ENCODE measurements at places on chromosomes 1 and 21.

DNA sequence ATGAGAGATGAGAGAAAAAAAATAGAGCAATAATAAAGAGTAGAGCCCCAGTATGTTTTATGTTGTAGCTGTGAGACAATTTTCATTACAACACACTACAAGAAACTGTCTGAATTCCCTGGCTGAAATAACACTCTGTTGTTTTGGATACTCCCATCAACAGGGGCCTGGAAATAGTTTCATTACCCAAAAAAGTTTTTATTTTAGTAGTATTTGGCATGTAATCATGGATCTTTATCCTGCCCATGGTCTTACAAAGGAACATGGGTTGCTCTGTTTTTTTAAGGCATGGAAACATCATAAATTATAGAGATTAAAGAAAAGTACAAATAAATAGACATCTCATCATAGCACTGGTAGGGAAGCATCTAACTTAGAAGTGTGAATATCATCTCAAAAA lies 56.3 kb downstream of the GNG12 start:
- DNase-seq = no peak

- DNase-seq = no peak
Measured at GRCh38 chr1:186139115-186139514, 235.9 kb downstream of the TPR start.

DNA sequence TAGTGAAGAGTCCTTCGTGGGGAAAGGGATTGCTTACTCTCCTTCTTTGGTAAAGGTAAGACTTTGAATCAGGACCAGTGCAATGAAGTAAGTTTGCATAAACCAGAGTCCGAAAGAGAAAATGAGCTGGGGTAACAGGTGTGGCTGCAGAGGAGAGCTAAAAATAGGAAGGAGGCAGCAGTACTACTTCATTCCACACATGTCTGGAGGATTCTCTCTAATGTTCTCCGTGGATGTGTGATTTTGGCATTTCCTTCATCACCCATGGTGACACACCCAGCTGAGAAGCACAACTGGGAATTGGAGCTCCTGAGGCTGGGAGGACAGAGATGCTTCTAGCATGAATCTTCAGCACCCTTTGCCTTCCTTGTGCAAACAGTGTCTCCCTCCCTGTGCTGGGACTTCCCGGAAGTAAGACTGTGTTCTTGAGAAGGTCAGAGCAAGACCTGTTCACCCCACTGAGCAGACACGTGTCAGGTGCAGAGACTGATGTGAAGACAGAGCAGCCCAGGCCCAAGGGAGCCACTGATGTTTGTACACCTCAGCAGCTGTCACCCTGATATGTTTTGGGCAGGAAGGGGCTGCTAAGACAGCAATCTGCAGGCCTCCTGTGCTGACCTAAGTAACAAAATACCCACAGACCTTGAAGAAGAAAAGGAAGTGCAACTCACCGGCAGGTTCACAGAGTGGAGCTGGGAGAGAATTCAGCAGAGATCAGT lies 13.3 kb downstream of the FCRL1 start:
- DNase-seq = no peak

- DNase-seq = no peak
Measured at GRCh38 chr1:19040010-19040680, 83.7 kb upstream of the IFFO2 start.

GRCh38 chr1:11301601-11302000 lies 28.6 kb downstream of the UBIAD1 start:
- DNase-seq = no peak

DNA sequence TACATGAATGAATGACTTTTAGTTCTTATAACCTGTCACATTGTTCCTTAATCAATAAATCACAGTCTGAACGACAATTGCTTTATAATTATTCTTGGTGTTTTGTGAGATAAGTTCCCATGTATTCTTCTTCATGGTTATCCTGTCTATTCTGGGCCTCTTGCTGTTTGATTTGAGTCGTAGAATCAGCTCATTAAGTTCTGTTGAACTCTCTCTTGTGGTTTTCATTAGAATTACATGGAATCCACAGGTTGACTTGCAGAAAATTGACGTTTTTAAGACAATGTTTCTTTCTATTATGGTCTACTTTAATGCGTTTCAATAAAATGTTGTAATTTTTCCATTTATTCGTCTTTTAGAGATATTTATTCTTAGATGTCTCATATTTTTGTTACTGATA lies 4.0 kb upstream of the LCE1A start:
- no peak for DNase-seq

- DNase-seq = no peak
Measured at GRCh38 chr1:159897962-159898361, 2.0 kb downstream of the CFAP45 start.

DNA sequence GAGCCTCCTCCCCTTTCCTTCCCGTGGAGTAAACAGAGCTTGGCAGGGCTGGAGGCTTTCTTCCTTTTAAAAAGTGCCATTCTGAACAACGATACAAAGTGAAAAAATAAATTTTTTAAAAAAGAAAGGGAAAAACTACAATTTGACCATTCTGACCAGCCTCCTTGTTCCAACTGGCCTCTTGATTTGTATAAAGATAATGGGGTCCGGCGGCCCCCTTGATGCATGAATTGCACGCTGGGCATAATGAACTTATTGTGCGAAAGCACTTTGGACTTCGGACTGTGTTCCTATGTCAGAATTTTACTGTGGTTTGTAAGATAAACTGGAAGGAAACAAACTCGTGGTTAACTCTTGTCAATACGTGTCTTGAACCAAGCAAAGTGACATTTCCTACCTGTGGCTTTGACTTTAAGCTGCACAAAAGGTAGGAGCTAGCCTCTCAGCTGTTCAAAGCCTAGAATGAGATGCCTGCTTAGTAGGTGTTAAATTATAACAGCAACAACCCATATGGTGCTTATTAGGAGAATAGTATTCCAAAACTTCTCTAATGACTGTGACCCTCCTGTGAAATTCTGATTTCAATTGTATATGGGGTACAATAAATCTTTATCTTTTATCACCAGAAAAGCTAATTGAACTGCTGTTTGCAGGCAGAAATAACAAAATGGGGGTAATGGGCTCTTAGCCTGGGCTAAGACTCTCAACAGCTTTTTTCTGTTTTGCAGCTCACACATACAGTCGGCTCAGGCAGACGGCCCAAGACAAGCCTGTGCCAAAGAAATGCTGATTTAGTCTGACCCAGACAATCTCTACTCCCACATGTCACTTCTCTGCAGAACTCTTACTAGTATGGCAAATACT lies 9.3 kb downstream of the IRF2BP2 start:
- no peak for DNase-seq

GRCh38 chr1:234690872-234691271 lies 80.9 kb upstream of the IRF2BP2 start:
- no peak for DNase-seq

DNA sequence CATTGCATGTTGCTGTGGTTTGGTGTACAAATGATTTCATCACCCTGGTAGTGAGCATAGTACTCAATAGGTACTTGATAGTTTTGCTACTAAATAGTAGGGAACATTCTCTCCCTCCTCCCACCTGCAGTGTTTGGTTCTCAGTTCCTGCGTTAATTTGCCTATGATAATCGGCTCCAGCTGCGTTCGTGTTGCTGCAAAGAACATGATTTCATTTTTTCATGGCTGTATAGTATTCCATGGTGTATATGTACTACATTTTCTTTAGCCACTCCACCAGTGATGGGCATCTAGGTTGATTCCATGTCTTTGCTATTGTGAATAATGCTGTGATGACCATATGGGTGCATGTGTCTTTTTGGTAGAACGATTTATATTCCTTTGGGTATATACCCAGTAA lies 903.4 kb downstream of the TTLL7 start:
- DNase-seq = no peak

- DNase-seq = no peak
Measured at GRCh38 chr1:65393347-65393746, 27.1 kb upstream of the LEPR start.

- DNase-seq = peak; percentile 39
Measured at GRCh38 chr1:88684482-88685258, 597 bp downstream of the PKN2 start.

GRCh38 chr1:44572572-44572879 lies 101.8 kb downstream of the TMEM53 start:
- no peak for DNase-seq

GRCh38 chr1:9737057-9737456 lies 85.5 kb downstream of the PIK3CD start:
- no peak for DNase-seq

Measured in activated T-cell treated with anti-CD3 and anti-CD28 coated beads for 4 hours (primary cell).